RPMI7951 (cell line): ENCODE measurements at places on chromosomes 13 and 19. TPM values are rescaled to one million over a fixed set of nuclear protein-coding genes. Genes with fewer than 3 reads are reported as not detected.

Gene ITGBL1
- 57.1 and 69.0 TPM in 2 replicates for total RNA-seq

GRCh38 chr13:73467125-73467524 lies 408.3 kb downstream of the KLF5 start:
- no peak for DNase-seq

DNA sequence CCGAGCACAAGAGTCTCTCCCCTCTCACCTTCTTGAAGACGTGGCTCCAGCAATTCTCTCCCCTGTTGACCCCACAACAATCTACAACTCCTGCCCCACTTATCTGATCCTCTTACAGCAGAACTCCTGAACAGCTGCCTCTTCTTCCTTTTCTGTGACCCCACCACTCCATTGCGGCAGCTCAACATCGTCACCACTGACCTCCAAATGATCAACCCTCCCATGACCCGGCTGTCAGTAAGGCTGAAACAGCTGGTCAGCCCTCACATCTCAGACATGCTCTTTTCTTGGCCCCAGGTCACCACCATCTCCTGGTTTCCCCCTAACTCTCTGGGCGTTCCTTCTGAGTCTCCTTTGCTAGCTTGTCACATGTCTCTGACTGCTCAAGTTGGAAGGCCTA lies 1.8 kb downstream of the EXOSC5 start:
- no peak for DNase-seq

DNA sequence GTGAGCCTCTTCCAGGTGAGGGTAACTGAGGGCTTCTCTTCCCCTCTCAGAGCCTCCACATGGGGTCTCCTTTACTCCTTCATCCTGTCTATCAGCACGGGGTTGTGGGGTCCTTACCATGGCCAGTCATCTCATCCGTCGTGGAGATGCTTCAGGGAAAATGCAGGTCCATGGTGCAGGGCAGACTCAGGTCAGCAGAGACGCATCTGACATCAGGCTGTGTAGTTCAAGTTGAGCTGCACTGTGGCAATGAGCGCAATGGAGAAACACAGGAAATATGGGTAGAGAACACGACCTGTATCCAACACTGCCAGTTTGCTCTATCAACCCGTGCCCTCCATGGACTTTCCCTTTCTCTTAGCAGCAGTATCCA lies 13.9 kb downstream of the LILRA5 start:
- no peak for DNase-seq
